ENCODE measurements at places on chromosomes 13 and 19. TPM values are rescaled to one million over a fixed set of nuclear protein-coding genes. Genes with fewer than 3 reads are reported as not detected.
A peak's percentile ranks its signal among the peaks of the same experiment; 100 is the strongest.

DNA sequence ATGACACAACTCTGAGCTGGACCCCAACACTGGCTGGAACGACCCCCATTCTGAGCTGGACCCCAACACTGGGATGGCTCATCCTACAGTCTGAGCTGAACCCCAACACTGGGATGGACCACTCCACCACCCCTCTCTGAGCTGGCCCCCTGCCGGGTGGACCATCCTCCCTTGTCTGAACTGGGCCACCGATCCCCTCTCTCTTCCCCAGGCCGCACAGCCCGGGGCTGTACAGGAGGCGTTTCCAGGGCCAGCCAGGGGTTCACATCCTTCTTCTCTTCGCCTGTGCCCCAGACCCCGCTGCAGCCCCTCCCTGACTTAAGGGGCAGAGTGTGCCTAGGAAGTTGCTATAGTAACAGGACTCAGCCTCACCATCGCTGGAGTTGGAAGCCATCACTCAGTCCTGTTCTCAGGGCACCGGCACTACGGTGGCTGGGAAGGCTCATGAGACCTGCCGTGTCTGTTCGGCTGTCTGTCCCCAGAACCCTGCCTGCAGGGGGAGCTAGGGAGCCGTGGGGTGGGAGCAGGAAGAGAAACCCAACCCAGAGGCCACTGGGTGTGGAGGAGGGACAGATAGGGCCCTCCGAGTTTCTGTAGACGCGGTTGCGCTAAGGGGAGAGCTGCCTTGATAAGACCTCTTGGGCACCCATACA lies 3.7 kb downstream of the PRKACA start:
- peak; percentile 84 for DNase-seq

GRCh38 chr19:34382471-34382870 lies 17.5 kb downstream of the GPI start:
- DNase-seq = no peak

DNA sequence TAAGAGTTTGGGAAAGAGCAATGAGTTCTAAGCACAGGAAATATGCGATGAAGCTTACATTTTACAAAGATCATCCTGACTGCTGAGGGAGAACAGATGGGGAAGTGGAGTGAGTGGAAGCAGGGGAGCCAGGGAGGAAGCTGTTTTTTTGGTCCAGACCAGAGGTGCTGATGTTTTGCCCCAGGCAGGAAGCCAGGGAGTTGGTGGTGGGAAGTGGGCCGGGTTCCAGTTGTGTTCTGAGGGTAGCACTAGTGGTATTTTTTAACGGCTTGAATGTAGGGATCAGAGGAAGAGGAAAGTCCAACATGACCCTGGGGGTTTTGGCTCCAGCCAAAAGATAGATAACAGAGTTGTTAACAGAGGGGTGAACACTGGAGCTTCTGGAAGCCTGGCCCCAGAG lies 20.7 kb upstream of the OLFM4 start:
- no peak for DNase-seq

GRCh38 chr13:30872276-30872594 lies 33.8 kb upstream of the MEDAG start:
- DNase-seq = no peak

GRCh38 chr13:66225072-66225471 lies 1005.1 kb downstream of the PCDH9 start:
- DNase-seq = no peak

DNA sequence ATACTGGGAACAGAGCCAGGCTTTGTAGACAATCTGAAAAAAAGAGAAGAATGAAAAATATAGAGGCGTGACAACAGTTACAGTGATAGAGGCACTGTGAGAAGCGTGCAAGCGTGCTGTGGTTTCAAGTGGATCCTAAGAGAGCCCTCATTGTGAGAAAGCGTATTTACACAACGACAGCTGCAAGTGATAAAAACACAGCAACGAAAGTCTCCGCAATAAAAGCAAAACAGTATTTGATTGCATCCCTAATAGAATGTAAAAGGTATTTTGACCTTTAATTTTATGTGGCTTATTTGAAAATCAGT lies 642.7 kb upstream of the ARGLU1 start:
- DNase-seq = no peak

COG6 gene
- 14.8 TPM for total RNA-seq

ICAM1 gene
- 22.3 TPM for total RNA-seq

SULT2A1 gene
- total RNA-seq = 0.18 TPM

ZNF844 gene
- total RNA-seq = 3.4 TPM

All from K562 (cell line).